Right forelimb (tissue), 1 donor: ENCODE measurements at places on chromosomes 7 and 10.

- DNase-seq = no peak
Measured at GRCh38 chr7:114428211-114428610, 13.6 kb downstream of the FOXP2 start.

DNA sequence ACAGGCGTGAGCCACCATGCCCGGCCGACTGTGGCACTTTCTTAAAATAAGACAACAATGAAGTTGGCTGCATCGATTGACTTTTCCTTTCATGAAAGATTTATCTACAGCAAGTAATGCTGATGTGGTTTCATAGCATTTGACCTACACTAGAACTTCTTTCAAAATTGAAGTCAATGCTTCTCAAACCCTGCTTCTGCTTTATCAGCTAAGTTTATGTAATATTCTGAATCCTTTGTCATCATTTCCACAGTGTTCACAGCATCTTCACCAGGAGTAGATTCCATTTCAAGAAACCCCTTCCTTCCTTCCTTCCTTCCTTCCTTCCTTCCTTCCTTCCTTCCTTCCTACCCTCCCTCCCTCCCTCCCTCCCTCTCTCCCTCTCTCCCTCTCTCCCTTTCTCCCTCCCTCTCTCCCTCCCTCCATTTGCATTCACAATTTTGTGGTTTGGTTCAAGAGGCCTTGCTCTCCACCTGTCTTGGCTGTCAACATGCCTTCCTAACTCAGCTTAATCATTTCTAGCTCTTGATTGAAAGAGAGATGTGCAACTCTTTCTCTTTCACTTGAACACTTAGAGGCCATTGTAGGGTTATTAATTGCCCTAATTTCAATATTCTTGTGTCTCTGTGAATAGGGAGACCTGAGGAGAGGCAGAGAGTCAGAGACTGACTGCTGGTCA, 52.1 kb downstream of the HDAC9 start:
- no peak for DNase-seq

DNA sequence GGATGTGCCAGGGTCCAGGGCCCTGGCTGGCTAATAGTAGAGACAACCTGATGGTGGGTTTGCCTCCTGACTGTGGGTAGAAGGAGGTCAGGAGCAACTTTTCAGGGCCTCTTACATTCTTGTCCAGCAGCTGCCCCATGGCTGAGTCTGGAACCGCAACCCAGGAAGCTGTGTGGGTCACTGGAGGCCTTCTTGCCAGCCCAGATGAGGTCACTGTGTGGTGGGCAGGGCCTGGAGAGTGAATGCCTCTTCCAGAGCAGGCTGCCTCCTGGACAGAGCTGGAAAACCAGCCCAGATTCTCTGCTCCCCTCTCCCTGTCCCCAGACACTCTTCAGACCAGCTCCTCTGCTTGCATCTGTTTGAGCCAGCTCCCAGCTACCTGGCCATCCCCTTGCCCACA, 43.5 kb upstream of the LEP start:
- no peak for DNase-seq

DNA sequence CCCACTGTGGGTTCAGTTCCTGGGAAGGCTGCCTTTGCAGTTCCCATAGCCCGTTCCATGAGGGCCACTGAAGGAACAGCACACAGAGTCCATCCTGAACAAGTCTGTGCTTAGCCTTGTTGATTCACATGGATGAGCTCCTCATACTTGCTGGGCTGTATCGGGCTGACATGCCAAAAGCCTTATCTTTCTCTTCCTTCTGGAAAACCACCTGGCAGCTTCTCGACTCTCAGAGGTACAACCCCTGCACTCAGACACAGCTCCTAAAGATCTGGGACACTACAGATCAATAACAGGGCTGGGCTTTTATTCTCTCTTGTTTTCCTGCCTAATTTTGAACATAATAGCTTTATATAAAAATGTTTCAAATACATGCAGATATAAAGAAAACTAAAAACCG, 667.2 kb downstream of the SDK1 start:
- no peak for DNase-seq

DNA sequence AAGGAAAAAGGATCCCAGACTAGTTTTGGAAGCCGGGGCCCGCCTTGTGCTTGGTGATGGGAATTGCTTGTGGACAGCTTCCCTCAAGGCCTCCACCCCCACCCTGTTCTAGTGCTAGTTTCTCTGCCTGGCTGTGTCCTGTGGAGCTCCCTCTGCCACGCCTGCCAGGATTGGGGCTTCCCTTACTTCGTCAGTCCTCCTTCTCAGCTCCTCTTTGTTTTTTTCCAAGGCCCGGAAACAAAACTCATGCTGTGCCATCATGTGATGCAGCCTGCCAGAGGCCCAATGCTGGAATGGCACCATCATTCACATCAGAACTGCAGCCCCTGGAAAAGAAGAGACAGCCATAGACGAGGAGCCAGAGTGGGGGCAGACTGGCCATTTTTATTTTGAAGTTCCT, 11.2 kb downstream of the YKT6 start:
- DNase-seq = no peak

GRCh38 chr7:37921876-37922275, 1.4 kb downstream of the EPDR1 start:
- DNase-seq = no peak

DNA sequence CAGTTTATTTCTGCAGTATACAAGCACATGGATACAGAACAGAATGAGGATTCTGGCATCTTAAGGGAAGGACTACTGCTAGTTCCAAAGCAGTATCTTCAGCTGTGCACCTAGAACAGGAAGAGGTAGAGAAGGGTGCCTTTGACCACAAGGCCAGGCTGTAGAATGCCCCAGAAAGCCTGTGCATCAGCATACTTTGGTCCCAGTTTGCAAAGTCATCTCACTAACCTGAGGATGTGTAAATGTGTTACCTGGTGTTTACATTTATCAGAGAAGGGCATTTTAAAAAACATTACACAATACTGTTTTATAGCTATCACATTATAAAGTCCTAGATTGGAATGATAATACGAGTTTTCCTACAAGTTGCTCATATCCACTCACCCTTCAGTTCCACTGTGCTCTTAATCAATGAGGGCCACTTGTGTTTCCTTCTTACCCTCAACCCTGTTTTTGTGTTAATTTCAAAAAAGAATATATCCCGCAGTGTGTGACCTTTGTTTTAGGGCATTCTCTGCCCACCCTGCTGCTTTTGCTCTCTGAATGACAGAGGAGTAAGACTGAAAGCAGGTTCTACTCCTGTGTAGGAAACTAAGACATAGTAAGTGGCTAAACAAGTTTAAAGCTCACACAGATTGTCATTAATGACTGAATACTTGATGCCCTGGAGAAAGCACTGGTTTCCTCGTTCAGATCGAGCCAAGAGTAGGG, 3.4 kb downstream of the SLC35G1 start:
- no peak for DNase-seq

GRCh38 chr7:146656988-146657387, 540.4 kb downstream of the CNTNAP2 start:
- DNase-seq = no peak

DNA sequence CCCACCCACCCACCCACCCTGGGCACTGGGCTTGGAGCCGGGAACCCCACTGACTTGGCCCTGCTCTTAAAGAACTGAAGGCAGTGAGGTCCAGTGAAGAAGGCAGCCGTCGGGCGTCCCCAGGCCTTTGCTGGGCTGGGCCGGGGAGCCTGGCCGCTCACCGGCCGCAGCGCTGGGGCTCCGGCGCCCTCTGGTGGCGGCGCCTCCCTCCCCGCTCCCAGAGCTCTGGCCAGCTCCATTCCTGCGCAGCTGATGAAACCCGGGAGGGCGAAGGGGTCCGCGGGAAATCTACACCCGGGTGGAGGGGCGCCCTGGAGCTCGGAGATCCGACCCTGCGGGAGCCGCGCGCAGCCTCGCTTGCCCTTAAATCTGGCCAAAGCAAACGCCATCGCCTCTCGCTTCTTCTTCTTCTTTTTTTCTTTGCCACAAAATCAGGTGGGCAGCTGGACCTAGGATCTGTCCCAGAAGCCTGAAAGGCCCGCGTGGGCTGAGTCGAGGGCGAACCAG, 1.7 kb upstream of the CXCL12 start:
- peak; percentile 84 for DNase-seq

GRCh38 chr7:94195201-94195600, 191.0 kb upstream of the BET1 start:
- DNase-seq = no peak

DNA sequence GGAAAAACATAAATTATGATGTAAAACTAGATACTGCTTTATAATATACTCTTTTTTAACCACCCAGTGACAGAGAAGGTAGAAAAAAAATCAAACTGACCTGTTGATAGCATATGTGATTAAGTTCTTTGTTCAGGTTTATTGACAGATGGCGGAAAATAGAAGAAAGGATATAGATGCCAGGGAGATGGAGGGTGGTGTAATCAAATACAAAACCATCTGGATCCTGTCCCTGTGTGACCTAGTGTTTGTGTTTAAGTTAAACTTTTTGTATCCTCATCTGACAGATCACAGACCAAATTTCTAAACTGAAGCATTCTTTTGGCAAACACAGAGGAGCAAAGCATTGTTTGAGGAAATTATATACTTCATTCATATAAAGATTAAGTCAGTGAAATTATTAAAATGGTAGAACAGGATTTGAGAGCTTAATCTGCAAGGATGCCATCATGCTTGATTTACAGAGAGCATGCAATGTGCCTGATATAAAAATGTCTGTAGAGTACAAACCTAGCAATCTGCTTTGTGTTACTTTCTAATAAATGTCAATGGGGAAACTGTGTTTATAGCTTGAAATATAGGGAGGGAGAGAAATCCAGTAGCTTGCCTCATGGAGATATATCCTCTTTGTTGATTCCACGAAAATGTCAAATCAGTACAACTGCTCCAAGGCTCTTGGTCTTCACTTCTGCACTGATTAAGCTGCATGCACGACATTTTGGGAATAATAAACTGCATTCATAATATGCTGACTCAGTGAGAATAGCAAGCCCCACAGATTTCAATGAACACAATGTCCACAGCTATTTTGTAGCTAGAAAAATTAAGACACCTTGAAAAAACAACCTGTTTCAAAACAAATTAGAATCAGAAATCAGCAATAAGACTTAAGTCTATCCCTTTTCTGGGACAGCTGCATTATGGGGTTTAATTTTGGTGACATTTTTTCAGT, 39.0 kb downstream of the SEM1 start:
- DNase-seq = no peak

GRCh38 chr7:23514755-23515154, 17.0 kb downstream of the TRA2A start:
- DNase-seq = no peak
